Activated CD8-positive, alpha-beta memory T cell treated with anti-CD3 and anti-CD28 coated beads, Interleukin-2, amount 10 ng/mL, durations not matched to agents 7 days and 5 days (primary cell): ENCODE measurements at places on chromosomes 12 and 14. TPM values are rescaled to one million over a fixed set of nuclear protein-coding genes. Genes with fewer than 3 reads are reported as not detected.

DNA sequence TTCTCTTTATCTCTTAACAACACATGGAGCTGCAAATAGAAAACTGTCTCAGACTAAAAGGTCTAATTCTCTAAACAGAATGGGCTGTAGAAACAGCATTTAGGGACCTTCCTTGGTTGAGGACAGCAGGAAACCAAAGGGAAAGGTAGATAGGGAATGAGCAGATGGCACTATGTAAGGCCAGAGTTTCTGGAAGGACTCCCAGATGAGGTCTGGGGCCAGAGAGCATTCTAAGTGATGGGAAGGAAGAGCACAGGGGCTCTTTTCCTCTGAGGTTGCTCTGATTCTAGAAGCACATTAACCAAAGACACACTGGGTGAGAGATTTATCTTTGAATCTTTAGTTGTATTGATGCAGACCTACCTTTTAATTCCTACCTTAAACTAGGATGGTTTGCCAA is 79.4 kb downstream of the TPH2 start:
- DNase-seq: no peak

DNA sequence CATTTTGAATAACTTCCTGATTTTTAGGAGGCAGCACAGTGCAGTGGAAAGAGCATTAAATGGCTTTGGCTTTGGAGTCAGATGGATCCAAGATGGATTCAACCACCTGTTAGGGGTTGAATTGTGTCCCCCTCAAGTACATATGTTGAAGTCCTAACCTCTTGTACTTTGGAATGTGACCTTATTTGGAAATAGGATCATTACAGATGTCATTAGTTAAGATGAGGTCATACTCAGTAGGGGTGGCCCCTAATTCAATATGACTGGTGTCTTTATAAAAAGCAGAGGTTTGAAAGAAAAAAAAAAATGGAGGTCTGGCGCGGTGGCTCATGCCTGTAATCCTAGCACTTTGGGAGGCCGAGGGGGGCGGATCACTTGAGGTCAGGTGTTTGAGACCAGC is 18.8 kb downstream of the ATP5MC2 start:
- no peak for DNase-seq

- DNase-seq: no peak
These were observed 62.3 kb downstream of the UNC79 start for GRCh38 chr14:93493054-93493453.

GRCh38 chr14:34302654-34303053 is 159.4 kb downstream of the SPTSSA start:
- DNase-seq: no peak

DNA sequence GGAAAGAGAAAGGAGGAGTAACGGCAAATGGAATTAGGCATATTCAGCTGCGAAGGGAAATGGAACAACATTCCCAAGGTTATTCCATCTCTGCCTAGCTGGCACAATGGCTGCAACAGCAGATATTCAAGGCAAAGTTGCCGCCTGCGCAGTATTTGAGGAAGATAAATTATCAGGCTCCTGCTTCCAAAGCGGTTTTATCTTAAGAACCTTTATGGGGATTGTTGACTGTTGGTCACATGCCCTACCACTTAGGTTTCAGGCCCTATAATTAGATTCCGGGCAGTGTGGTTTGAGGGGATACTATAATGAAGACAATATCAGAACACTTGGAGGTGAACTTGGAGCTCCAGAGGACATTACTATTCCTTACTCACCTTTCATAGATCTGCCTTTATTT is 99.7 kb downstream of the FGD4 start:
- DNase-seq: no peak

The CPM gene
- total RNA-seq: 6.1 TPM

DNA sequence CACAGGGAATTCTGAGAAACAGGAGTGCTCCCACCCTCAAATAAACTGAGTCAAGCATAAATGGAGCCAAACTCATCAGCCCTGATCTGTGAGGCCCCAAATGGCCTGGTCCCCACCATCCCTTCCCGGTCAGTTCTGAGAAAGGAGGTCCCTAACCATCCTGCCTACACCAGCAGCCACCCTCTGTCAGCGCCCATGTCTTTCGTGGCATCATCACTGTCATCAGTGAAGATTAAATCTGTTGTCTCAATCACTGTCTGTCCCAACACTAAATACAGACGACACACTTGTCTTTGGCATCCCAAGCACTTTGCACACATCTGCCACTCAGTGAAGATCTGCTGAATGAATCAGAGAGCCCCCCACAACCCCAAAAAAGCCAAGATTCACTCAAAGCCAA is 22.4 kb downstream of the VPS37B start:
- DNase-seq: no peak

- DNase-seq: no peak
These were observed 349.7 kb upstream of the DIO2 start for GRCh38 chr14:80560800-80561657.

GRCh38 chr12:34405286-34406227 is 383.3 kb downstream of the ALG10 start:
- DNase-seq: peak; percentile 18

DNA sequence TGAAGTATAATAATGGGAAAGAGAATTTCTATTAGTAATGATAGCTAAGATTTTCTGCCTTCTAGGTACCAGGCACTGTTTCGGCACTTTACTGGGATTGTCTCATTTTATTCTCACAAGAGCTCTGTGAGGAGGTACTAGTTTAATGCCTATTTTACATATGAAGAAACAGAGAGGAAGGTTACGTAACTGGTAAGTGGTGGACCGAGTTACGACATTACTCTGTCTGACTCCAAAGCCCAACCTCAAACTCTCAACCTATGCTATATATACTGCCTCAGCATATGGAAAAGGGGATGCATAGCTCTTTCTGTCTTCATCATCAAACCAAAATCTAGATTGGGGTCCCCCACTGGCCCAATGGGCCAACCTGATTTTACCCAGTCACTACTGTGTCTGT is 133.5 kb downstream of the KTN1 start:
- no peak for DNase-seq

DNA sequence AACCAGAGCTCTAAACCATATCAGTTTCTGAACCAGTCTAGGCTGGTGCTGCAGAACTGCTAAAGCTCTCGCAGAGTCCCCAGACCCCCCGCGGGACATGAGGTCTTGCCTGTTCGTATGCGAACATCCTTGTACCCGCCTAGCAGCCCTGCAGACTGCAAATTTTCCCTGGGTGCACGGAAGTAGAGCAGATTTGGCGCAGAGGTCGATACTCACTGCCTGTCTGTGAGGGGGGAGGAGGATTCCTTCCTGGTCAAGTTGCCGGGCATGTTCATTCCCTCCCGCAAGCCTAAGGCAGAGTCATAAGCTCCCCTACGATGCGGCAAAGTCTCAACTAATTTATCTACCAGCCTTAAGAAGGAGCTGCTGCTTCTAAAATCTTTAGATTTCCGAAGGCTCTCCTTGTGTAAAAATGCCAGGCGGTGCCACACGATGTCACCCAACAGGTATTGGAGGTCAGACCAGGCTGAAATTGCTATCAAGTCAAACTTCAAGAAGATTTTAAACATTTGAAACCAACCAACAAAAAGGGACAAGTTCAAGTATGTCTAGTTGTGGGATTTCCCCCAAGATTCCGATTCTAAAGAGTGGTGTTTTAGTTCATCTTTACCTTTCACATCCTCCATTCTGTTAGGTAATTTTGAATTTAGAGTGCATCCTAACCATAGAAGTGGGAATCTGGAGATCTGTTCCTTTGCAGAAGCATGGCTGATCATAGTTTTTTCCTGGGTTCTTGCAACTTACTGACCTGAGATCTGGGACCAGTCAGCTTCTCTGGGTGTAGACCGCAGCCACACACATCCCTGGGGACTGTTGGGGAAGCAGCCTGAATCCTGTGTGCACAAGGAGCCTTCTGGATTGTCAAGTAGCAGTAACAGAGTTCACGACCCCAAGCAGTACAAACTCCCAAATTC is 1.6 kb upstream of the PAX9 start:
- no peak for DNase-seq
